ENCODE measurements at places on chromosomes 16 and 17.

DNA sequence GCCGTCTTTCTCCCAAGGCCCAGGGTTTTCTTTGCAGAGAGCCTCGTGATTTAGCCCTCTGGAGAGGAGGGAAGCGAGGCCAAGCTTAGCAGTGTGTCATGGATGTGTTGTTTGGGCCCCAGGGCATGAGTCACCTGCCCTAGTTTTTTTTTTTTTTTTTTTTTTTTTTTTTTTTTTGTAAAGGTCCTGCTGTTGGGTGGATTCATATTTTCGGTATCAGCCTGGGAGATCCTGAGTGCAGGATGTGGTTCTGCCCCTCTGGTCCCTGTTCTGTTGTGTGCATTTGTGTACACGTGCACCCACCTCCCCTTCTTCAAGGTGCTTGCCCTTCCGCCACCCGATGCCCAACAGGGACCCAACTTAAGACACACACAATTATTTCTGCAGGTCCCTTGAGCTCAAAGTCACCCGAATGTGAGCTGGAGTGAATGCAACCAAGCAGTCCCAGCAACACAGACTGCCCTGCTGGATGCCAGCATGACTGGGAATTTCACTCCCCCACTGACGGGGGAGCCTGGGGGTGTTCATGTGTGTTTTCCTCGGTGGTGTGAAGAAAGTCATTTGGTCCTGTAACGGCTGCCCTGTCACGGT lies 265.8 kb upstream of the TNRC6C start:
- no peak for DNase-seq

DNA sequence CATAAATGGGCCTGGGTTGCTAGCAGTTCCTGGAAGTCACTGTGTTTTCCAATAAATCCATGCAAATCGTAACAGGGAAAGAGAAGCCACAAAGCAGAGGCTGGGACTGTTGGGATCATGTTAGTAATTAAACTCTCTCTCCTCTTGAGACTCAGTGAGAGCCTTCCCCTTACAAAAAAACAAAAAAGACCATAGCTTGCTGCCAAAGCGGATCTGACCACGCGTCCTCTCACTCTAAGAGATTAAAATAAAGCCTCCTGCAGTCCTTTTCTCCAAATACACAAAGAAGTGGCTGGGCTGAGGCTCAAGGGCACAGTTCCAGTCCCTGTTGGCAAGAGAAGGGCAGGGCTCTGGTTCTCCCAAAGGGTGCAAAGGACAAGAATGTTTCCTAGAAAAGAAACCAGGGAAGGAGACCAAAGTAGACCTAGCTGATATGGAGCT lies 38.5 kb downstream of the PIGL start:
- no peak for DNase-seq

GRCh38 chr16:4159726-4160125 lies 43.5 kb upstream of the ADCY9 start:
- DNase-seq = no peak

DNA sequence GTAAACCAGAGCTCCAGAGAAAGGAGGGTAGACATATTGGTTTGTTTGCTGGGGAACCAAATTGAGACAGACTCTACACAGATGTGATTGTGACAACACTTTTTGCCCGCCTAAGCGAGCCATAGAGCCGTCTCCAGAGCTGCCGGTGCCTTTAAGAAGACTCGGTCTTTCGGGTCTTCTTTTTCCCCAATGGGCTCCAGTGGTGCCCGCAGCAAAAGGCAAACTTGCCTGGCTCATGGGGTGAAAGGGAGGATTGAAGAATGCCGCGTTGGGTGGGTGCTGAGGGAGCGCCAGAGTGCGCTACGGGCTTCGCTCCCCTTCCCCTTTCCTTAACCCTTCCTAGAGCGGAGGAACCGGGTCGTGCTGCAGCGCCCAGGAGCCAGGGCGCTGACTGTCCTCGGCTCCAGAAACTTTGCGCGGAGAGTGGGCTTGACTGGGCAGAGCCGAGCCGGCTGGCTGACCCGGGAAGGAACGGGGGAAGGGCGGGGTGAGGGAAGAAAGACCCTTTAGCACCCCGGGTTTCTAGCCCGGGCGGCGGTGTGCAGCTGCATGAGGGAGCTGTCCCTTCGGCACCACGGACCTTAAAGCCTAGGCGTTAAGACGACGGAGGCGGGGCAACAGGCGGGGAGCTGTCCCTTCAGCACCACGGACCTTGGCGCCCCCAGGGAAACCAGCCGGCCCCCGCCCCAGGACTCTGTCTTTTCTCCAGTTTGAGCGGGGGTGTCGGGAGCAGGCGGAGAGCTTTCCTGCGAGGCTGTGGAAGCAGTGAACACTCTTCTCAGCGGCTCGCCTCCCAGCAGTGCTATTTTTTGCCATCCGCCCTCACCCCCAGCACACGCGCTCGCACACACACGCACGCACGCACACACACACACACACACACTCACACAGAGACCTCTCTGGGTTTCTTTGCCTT lies at the start of gene CACNG3:
TSS of gene CACNG3 (plus strand) at position 880 of the 916 bp plus-strand sequence. CDS start 420 bp downstream, outside the sequence.
- DNase-seq = no peak
